CD4-positive, alpha-beta memory T cell (primary cell): ENCODE measurements at places on chromosomes 7 and 10. TPM values are rescaled to one million over a fixed set of nuclear protein-coding genes. Genes with fewer than 3 reads are reported as not detected.

- no peaks in the 10 kb centered on the region for H3K27me3 ChIP-seq
- no peak for DNase-seq
- no peaks in the 10 kb centered on the region for H3K36me3 ChIP-seq
- H3K4me3 ChIP-seq: no peak overlapping the region
Observed at GRCh38 chr10:74194999-74195398, 44.0 kb downstream of the ADK start.

GRCh38 chr10:114822444-114823076 is 980 bp downstream of the FHIP2A start:
- peaks cover 50% of the 10 kb centered on the region for H3K4me1 ChIP-seq
- peak; percentile 38 for DNase-seq
- peak overlapping the region; percentile 73 for H3K27ac ChIP-seq
- no peaks in the 10 kb centered on the region for H3K36me3 ChIP-seq

- no peak overlapping the region for H3K4me3 ChIP-seq
- H3K4me1 ChIP-seq: no peaks in the 10 kb centered on the region
- DNase-seq: no peak
- no peak overlapping the region for H3K27ac ChIP-seq
- H3K36me3 ChIP-seq: no peaks in the 10 kb centered on the region
Observed at GRCh38 chr7:67636348-67637022, 639.9 kb downstream of the TYW1 start.

The PIP gene
- total RNA-seq: not detected

DNA sequence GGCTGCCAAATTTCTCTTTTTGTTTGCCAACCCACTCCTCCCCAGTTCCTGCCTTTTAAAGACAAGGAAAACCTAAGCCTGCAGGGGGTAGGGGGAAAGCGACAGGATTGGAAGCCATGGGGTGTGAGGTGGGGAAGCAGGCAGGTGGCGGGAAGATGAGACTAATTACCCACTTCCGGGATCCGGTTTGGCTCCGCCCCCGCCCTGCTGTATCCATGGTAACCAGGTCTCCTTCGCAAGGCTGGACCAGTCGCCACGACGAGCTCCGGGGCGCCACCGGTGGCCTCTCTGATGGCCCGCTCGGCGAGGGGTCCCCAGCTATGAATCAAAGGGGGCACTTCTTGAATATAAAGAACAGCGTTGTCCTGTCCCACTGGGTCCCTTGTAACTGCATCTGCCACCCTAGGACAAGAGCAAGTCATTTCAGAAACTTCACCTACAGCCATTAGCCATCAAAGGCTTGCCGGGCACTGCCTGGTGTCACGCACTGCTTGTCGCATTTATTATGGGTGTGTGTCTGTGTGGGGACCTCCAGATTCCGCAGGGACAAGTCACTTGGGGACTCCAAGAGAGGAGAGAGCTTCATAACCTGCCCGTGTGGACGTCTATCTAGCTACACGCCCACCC is 55.4 kb upstream of the LMTK2 start:
- no peak overlapping the region for H3K27ac ChIP-seq
- H3K4me1 ChIP-seq: peaks cover 6% of the 10 kb centered on the region
- no peaks in the 10 kb centered on the region for H3K36me3 ChIP-seq
- DNase-seq: no peak

GRCh38 chr7:91784469-91784868 is 96.0 kb downstream of the MTERF1 start:
- no peaks in the 10 kb centered on the region for H3K4me1 ChIP-seq
- no peaks in the 10 kb centered on the region for H3K36me3 ChIP-seq
- H3K27ac ChIP-seq: no peak overlapping the region
- no peak for DNase-seq
- H3K4me3 ChIP-seq: no peak overlapping the region
- H3K27me3 ChIP-seq: no peaks in the 10 kb centered on the region

GRCh38 chr10:132764108-132764507 is 21.8 kb downstream of the NKX6-2 start:
- no peaks in the 10 kb centered on the region for H3K36me3 ChIP-seq
- DNase-seq: no peak
- no peak overlapping the region for H3K4me3 ChIP-seq
- no peak overlapping the region for H3K27ac ChIP-seq
- no peaks in the 10 kb centered on the region for H3K4me1 ChIP-seq

- DNase-seq: no peak
- no peak overlapping the region for H3K27ac ChIP-seq
- no peaks in the 10 kb centered on the region for H3K36me3 ChIP-seq
- H3K27me3 ChIP-seq: no peaks in the 10 kb centered on the region
- no peak overlapping the region for H3K4me3 ChIP-seq
- no peaks in the 10 kb centered on the region for H3K4me1 ChIP-seq
Observed at GRCh38 chr7:68146983-68147382, 1150.3 kb downstream of the TYW1 start.
